HuH-7.5 (cell line): ENCODE measurements at places on chromosomes 5 and 9.

DNA sequence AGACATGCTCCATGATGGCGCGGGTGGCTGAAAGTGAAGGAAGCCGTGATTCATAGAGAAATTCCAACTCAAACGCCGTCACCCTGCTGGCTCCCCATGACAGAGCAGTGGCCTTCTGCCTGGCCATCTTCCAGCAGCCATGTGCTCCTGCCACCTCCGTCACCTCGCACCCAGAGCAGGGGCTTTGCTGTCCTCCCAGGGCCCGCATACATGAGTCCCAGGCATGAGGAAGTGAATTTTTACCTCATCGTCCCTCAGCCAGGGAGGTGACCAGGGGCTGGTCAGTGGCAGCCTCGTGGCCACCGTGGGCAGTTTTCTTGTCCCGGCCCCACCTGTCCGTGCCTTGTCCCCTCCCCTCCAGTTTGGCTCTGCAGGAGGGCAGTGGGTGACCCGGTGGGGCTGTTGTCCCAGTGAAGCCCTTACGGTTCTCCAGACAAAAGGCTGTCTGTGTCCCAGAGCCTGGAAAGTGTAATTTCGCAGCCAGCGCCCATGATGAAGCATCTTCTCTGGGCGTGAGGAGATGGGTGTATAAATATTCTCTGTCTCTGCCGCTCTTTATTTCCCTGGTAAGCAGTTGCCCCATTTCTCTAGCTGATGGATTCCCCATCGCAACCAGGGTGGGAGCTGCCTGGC is 124.0 kb upstream of the LMX1B start:
- no peak for DNase-seq

- no peak for DNase-seq
Observed at GRCh38 chr5:168251259-168251658, 40.2 kb upstream of the WWC1 start.

DNA sequence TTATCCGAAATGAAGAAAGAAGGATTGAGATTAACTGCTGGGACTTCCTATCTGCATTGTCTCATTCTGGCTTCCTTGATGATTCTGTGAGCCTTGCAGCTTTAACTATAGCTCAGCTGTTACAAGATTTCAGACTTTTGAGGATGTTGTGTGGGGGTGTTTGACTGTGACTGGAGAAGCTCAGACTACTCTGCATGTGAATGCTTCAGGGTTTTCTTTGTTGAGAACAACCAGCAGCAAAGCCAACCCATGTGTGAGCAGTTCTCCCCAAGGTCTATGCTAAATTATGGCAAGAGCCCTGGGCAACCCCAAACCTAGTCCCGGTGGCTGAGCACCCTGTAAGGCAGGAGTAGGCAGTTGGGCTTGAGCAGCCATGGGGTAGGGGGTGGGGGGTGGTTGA is 8.4 kb upstream of the SCAI start:
- no peak for DNase-seq

GRCh38 chr5:124677374-124678351 is 68.8 kb downstream of the ZNF608 start:
- no peak for DNase-seq

DNA sequence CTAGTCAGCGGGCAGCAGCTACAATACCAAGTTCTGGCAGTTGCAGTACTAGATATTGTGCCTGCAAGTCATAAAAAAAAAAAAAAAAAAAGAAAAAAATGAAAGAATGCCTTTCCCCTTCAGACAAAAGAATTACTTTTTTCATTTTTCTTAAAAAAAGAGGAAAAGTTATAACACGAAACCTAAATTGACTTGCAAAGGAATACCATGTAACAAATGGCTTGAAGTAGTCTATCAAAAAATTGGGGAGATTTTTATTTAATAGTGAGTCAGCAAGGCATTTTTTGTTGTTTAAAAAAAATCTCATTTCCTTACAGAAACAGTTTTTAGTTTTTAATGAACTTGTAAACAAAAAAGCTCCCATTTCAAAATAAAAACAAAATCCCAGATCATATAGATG is 55.6 kb downstream of the CSNK1A1 start:
- no peak for DNase-seq

GRCh38 chr5:14250084-14250695 is 107.0 kb downstream of the TRIO start:
- no peak for DNase-seq

GRCh38 chr9:70566751-70567150 is 152.3 kb upstream of the KLF9 start:
- DNase-seq: no peak

- no peak for DNase-seq
Observed at GRCh38 chr9:124209279-124209678, 48.5 kb upstream of the NEK6 start.

DNA sequence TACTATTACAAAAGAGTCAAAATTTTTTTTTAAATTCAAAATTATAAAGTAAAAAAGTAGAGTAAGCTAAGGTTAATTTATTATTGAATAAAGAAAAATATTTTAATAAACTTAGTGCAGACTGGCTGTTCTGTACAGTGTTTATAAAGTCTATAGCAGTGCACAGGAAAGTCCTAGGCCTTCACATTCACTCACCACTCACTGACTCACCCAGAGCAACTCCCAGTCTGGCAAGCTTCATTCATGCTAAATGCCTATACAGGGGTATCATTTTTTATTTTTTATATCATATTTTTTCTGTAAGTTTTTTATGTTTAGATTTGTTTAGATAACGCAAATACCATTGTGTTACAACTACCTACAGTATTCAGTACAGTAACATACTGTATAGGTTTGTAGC is 700.7 kb upstream of the GRAMD2B start:
- no peak for DNase-seq

- DNase-seq: no peak
Observed at GRCh38 chr5:134530301-134531077, 5.0 kb downstream of the JADE2 start.

- no peak for DNase-seq
Observed at GRCh38 chr9:75992482-75993206, 102.2 kb downstream of the PCSK5 start.

GRCh38 chr9:136310273-136311030 is 6.6 kb upstream of the CCDC187 start:
- DNase-seq: no peak

- DNase-seq: no peak
Observed at GRCh38 chr5:145544401-145544800, 290.7 kb downstream of the PRELID2 start.

- DNase-seq: no peak
Observed at GRCh38 chr9:115211413-115212124, 93.6 kb upstream of the TNC start.

DNA sequence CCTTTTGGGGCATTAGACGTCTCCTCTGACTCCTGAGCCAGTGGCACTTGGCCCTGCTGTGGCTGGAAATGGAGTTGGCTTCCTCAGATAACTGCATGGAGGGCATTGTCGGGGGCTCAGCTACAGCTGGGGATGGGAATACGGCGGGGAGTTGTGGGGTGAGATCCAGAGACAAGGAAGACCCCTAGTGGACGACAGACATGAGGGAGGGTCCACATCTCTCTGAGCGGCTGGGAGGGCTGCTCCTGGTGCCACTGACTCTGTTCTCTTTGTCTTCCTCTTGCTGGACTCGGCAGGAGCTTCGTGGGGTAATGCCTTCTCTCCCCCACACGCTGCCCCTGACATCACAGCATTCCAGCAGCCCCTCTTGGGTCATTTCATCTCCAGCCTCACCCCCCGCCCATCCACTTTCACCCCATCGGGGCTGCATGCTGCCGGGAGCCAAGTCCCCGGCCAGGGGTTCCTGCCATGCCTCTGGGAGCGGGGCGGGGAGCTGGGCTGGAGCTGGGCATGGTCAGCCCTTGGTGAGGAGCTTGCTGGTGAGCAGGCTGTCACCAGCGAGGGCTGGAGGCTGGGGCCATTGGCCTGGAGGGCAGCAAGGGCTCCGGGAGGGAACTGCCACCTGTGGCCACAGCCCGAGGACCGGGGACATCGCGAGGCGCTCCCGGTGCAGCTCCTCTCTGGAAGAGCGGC is 172.3 kb downstream of the CACNA1B start:
- no peak for DNase-seq

DNA sequence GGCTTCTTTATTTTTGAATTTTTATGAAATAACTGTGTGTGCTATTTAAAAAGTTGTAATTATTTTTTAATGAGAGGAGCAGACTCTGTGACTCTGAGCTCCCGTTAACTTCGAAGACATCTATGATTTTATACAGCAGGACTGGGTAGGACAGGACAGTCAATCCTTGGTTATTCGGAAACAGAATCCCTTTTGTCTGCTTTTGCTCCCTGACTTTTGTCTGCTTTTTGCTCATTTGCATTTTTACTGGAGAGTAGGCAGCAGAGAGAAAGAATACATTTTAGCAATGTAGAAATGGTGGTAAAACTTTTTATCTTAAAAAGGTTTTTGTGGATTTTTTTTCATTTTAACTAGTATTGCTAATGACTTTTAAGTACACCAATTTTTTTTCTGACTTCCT is 303.6 kb downstream of the ARHGAP26 start:
- DNase-seq: no peak

DNA sequence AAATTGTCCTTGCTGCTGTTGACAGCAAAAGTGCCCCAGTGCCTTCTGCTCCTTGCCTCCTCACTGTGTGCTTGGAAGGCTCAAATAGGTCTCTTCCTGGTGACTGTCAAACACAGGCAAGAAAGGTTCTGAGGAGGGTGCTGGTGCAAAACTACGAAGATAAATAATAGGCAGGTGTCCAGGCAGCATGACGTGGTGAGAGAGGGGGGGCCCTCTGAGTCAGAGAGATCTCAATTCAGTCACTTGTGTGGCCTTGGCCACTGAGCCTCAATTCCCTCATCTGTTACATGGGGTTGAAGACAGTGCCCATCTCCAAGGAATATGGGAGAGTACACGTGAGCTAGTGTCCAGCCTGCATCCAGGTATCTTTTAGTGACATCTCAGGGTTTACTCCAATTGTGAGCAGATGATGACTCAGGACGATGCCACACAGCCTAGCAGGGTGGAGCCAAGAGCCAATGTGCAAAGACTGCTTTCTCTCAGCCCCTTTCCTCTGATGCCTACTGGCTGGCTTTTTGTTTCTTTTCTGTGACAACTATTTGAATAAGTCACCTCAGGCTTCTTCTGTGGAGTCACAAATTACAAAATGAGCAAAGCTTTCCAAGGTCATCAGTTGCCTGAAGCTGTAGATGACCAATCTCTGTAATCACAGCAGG is 29.7 kb upstream of the SMIM32 start:
- DNase-seq: no peak

GRCh38 chr5:36156121-36156601 is 4.2 kb downstream of the SKP2 start:
- no peak for DNase-seq

GRCh38 chr9:108838017-108838416 is 17.8 kb downstream of the ACTL7B start:
- DNase-seq: no peak

DNA sequence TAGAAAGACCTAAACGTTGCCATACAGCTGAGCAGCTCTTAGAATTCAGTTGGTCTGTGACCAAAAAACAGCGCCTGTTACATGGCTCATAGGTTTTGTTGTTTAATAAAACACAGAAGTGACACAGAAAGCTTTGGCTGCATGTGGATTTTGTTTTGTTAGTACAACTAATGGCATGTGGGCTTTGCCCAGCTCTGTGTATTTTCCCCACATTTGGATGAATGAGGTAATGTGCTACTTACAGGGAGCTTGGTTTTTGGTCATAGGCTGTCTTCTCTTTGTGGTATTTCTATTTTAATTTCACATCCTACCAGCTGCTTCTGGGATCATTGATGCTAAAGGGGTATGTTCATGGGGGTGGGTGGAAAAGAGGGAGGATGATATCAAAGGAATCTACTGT is 37.0 kb upstream of the POU4F3 start:
- DNase-seq: no peak

DNA sequence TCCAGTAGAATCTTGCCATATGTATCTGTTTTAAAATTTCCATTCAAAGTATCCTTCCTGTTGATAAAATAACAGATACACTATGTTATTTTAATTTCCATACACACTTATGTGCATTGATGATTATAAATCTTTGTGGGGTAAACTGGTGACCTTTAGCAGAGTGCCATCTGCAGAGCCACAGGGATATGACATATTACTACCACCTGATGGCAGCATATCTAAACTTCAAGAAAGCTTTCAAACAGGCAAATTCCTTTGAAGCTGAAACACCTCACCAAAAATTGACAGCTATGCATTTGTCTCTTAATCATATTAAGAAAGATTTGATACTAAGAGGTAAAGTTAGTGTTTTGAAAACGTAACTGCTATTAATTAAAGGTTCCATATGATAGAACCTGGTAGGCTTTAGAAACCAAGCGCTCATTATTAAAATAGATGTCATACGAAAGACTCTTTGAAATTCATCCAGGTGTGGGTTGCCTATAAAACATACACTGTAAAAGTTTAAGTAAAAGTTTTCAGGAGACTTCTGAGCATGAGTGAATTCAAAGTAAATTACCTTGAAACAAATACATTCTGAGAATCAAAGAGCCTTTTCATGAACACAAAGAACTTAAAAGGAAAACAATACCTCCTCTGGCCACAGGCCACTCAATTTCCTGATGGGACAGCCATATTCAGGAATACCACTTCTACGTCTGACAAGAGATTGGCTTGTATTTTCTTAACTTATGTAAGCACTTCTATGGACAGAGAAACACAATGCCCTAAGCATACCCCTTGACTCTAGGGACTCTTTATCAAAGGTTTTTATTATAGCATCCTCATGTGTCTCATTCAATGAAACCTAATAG is 93.3 kb downstream of the KIAA0825 start:
- no peak for DNase-seq

GRCh38 chr9:81559709-81560108 is 129.6 kb downstream of the TLE1 start:
- DNase-seq: no peak

GRCh38 chr5:115377468-115378217 is 81.2 kb upstream of the CCDC112 start:
- no peak for DNase-seq

- no peak for DNase-seq
Observed at GRCh38 chr9:12185856-12186255, 507.3 kb upstream of the TYRP1 start.

DNA sequence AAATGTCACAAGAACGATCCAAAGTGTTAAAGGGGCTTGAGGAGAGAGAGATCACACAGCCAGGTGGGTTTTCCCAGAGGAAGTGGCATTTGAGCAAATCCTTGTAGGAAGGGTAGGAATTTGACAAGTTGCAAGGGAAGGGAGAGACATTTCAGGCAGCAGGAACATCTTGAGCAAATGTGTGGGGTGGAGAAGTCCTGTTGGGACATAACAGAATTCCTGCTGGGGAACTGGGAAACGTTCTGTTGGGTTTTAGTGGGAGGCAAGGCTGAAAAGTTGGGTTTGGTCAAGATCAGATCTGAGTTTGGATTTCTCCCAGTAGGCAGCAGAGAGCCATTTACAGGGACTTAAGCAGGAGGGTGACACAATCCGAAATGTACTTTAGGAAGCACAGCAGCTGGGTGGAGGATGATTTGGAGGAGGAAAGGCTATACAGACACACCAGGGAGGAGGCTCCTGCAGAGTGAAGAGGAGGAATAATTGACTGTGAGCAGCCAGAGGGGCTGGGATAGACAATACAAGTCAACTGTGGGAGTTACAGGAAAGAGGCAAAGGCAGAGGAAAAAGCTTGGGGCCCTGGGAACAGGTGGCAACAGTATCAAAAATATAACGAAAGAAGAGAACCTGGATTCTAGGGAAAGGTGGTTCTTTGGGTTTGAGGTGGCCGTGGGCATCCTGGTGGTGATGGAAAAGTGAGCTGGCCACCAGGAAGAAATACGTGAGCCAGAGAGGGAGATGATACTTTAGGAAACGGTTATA is 3.1 kb upstream of the ZSWIM6 start:
- no peak for DNase-seq
